GM12865 (cell line): ENCODE measurements at places on chromosomes 2 and 18.
A peak's percentile ranks its signal among the peaks of the same experiment; 100 is the strongest.

GRCh38 chr2:8462899-8463648 lies 218.8 kb upstream of the ID2 start:
- no peak for DNase-seq

DNA sequence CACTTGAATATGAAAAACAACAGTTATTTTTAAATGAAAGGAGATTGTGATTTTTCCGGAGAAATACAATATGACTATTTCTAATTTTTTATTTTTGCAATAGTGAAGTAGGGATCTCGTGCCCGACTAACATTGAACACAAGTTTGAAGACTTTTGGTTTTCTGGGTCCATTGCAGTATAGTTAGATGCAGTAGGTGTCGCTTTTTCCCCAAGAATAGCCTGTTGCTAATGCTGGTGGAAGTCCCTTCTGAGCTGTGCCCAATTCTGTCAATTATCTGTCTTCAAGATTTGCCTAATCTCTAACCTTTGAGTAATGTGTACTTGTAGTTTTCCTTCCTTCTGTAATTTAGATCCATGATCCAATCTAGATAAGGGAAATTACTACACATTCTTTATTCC lies 36.5 kb downstream of the SEMA4F start:
- peak; percentile 72 for DNase-seq

DNA sequence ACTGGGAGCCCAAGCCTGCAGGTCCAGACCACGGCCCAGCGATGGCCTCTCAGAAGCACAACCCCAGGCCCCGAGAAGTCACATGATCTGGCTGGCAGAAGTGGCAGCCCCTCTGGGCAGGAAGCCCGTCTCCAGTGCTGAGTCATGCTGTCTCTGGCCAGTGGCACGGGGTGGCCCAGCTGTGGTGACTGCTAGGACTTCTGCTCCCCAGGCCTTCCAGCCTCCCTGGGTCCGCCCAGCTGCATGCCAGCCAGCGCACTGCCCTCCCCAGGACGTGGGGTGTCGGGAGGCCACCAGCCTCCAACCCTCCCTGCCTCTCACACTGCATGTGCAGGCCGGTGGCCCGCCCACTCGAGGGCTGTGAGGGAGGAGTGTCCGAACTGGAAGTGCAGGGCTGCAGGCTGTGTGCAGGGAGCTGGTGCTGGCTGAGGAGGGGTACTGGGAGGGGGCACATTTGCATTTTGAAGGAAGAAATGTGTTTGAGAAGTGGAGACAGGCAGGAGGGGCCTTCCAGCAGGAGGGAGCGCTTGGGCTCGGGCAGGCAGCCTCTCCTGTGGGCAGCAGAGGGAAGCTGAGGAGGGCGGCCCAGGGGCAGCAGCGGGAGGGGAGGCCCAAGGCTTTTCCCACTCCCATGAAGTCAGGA lies 17.0 kb upstream of the HPCAL1 start:
- DNase-seq, result no peak

GRCh38 chr2:9665898-9666297 lies 35.1 kb upstream of the YWHAQ start:
- no peak for DNase-seq

DNA sequence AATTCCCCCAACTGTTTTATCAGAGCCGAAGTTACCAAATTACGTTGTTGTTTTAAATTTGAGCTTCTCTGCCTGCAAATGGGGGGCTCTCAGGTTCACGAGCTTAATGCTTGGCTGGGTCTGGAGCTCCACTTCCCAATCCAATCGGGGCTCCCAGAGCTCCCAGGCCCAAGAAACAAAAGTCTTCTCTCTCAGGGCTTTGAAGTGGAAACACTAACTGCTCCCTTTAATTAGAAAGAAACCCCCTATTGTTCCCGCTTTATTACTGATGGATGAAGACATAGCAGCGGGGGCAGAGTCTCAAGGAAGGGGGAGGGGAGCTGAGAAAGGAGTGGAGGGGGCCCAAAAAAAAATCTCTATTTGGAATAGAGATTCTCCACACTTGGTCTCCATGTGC lies 15.6 kb upstream of the PKDCC start:
- no peak for DNase-seq

DNA sequence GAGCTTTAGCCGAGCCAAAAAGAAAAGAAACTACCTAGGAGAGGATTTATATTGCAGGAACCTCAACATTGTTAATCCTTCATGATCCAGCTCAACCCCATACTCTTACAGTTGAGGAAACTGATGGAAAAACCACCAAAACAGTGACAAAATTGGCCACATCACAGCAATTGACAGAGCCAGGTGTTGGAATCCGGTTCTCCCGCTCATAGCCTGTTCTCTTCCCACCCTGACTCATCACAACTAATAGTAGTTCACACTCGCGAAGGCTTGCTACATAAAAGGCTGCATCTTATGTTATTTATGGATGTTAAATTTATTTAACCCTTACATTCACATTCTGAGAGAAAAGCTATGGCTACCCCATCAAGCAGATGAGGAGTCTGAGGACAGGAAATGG lies 33.7 kb downstream of the SLC9A4 start:
- DNase-seq, result no peak

DNA sequence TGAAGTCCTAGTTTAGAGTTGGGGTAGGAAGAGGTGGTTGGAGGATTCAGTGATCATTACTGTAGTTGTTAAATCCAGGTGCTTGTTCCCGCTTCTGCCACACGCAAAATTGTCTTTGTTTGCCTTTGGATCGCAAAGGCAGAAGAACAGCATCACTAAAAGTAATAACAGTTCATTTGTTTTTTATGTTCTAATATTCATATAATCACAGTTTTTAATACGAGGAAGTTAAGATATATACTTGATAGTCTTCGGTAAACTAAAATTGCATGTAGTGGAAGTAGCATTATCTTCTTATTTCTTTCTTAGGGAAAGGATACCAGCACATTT lies 365 bp downstream of the NDUFB3 start:
- DNase-seq, result no peak

DNA sequence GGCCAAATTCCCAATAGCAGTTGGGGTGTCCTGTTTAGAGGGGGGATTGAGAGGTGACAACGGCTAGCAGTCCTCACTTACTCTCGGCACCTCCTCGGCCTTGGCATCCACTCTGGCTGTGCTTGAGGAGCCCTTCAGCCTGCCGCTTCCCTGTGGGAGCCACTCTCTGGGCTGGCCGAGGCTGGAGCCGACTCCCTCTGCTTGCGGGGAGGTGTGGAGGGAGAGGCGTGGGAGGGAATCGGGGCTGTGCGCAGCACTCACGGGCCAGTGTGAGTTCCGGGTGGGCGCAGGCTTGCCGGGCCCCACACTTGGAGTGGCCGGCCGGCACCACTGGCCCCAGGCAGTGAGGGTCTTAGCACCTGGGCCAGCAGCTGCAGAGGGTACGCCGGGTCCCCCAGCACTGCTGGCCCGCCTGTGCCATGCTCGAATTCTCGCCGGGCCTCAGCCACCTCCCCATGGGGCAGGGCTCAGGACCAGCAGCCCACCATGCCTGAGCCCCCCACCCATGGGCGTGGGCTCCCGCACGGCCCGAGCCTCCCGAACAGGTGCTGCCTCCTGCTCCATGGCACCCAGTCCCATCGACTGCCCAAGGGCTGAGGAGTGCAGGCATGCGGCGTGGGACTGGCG lies 705.9 kb upstream of the ZNF804A start:
- DNase-seq, result no peak

DNA sequence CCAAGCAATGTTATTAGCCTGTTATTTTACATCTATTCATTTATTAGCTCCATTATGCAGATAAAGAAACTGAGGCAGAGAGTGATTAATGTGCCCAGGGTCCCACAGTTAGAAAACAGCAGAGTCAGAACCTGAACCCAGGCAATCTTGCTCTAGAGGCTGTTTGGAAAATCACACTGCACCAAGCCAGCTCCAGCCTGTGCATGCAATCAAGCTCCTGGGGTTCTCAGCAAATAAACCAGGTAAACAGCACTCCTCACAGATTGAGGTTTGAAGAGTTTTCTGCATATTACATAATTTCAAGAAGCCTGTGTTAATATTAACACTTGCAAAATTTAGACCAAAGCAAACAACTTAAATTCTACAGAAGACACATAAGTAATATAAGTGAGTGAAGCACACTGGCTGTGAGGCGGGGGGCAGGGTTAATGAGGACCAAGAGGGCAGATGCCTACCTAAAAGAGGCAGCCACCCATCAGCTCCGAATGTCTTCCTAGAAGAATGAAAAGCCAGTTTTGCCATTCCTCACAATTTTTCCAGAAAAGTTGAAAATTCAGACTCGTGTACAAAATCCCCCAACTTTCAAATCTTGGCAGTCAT lies 35.4 kb downstream of the CACNB4 start:
- DNase-seq, result no peak

- no peak for DNase-seq
Measured at GRCh38 chr2:216942465-216942864, 82.6 kb upstream of the TNP1 start.

GRCh38 chr2:204753841-204754240 lies 208.6 kb downstream of the PARD3B start:
- no peak for DNase-seq

- no peak for DNase-seq
Measured at GRCh38 chr2:234292962-234293243, 204.0 kb downstream of the ARL4C start.

DNA sequence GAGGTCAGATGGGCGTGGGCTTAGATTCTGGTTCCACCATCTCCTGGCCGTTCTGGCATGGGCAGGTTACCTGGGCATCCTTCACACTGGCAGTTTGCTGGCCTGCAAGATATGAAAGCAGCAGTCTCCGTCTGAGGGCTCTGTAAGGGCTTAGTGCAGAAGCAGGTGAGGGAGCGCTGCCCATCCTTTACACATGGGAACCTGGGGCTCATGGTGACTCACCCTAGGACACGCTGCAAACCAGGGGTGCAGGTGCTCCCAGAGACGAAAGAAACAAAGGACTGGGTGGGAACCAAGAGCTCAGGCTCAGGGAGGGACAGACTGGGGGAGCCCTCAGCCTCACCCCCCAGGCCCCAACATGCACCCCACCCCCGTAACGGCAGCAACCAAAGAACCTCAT lies 10.7 kb upstream of the ID2 start:
- no peak for DNase-seq

DNA sequence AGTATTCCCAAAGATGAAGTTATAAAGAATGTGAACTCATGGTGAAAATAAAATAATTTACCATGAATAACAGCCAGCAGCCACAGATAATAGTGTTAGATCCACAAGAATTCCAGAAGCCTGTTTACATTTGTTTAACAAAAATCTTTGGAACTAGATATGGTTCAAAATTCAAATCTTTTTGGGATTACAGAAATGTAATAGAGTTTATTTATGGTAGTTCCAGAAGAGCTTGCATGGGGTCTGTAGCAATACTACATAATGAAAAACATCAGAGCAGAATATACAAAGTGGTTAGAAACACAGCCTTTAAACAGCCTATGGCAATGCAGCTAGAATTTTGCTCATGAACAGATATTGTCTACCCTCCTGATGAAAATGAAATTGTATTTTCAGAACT lies 179.1 kb downstream of the RDH14 start:
- no peak for DNase-seq

DNA sequence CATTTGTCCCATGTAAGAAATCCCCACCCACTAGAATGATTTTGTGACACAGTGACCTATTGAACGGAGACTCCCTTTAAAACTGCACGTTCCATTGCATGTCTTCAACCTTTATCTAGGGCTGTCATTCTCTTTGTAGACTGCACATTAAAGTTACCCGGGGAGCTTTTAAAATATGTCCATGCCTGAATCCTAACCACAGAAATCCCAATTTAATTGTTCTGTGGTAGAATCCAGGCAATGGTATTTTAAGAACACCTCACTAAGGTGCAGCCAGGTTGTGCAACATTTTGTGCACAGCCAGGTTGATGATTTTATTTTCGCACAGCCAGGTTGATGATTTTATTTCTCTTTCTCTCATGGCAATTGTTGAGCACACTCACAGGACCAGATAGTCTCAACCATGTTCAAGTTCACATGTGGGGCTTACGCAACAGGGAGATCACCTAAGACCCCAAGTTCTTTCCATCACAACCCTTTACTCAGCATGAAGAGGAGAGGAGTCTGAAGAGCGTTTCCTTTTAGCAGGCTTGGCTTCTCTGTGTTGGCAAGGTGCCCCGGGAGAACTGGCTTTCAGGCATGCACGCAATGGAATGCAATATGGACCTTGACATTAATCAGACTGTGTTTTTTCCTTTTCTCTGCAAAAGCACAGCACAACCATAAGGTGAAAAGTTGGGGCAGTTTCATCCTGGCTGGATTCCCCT lies 467.3 kb upstream of the ETAA1 start:
- no peak for DNase-seq

DNA sequence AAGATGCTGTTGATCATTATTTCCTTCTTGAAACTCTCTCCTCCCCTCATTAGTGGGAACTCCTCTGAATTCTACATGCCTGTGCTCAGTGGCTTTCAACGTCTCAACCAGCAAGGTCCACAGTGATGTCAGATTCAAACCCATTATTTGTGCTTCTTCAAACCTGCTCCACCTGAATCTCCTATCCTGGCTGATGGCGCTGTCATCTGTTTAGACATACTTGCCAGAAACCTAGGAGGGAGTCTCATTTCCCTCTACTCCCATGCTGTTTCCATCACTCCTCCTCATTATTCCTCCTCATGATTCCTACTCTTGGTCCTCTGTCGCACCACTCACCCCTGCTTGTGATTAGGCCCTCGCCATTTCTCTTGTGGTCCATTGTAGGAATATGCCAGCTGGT lies 2.9 kb upstream of the LPIN2 start:
- DNase-seq, result no peak

GRCh38 chr18:44818668-44819403 lies 138.1 kb downstream of the SETBP1 start:
- DNase-seq, result no peak

- no peak for DNase-seq
Measured at GRCh38 chr2:3601561-3602271, 6.8 kb downstream of the COLEC11 start.

GRCh38 chr2:127984551-127984950 lies 43.3 kb downstream of the SAP130 start:
- DNase-seq, result no peak

GRCh38 chr2:119694845-119695521 lies 16.0 kb downstream of the TMEM177 start:
- DNase-seq, result no peak

DNA sequence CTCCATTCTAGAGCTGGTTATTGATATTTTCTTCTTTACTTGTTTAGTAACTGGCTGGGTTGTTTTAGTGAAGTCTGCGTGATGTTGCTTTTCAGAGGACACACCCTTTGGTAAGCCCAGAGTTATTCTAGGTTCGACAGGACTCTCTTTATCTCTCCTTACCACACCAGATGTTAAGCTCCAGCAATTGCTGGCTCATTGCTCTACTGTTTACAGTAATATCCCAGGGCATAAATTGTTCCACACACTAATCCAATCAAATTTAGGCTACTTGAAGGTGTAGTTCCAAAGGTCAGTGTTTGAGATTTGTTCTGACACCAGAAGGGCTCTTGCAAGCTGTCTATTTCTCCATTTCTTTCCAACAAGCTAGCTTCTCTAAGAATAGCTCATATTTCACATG lies 506.6 kb downstream of the NR4A2 start:
- no peak for DNase-seq

DNA sequence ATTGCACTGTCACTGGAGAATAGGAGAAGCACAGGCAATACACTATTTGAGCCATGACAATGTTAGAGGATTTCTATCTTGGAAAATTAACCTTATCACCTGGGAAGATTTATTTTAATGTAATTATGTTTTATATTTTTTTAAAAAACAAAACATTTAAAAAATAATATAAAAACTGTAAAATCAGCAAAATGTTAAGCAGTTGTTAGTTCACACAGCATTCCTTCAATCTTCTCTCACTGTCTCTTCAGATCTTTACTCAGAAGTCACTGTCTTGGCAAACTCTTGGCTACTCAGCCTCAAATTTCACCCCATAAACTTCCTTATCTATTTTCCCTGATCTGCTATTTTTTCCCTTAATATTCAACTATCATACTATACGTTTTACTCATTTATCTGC lies 1322.6 kb downstream of the LRP1B start:
- DNase-seq, result no peak

GRCh38 chr18:23135550-23136325 lies 453 bp downstream of the CABLES1 start:
- peak; percentile 53 for DNase-seq
